Adipocyte (in vitro differentiated cells): ENCODE measurements at places on chromosomes 16 and 17.

DNA sequence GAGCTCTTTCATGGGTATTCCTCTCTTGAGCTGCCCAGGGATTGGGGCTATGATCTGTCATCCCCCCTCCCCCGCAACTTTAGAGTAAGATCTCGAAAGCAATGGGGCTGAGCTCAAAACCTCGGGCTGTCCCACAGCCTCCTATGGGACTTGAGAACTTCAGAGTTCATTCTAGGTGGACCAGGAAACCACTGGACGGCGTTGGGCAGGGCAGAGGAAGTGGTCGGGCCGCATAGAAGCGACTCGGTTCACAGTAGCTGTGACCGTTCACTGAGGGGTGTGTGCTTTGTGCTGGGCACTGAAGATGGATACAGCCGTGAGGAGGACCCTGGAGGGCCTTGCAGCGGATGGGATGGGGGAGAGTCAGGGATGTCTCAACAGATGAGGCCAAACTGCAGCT, 292.0 kb downstream of the CPPED1 start:
- DNase-seq: no peak

- DNase-seq: no peak
Observed at GRCh38 chr17:28970879-28971278, 19.6 kb upstream of the PHF12 start.

GRCh38 chr16:2282262-2282661, 14.3 kb upstream of the RNPS1 start:
- no peak for DNase-seq

- DNase-seq: no peak
Observed at GRCh38 chr16:52680993-52681392, 134.1 kb upstream of the TOX3 start.

GRCh38 chr16:48054881-48055601, 100.8 kb downstream of the ABCC12 start:
- DNase-seq: peak; percentile 83

- DNase-seq: no peak
Observed at GRCh38 chr16:49827805-49828438, 28.0 kb downstream of the ZNF423 start.

GRCh38 chr17:12088035-12088434, 67.4 kb downstream of the MAP2K4 start:
- no peak for DNase-seq

GRCh38 chr17:12062249-12062648, 41.6 kb downstream of the MAP2K4 start:
- DNase-seq: no peak

DNA sequence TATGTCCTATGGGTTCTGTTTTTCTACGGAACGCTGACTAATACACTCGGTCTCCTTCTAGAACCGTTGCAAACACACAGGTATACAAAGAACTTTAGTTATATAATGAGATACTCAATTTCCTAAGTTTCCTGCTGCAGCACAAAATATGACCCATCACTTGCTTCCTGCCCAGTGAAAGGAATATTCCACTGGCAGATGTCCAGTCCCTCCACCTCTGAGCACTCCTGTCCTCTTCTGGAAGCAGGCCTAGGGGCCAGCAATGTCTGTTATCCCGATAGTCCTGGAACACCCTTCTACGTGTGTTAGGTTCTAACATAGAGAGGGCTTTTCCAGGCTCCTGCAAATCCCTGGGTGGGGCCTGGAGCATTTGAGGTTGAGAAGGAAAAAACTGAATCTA, 32.7 kb downstream of the ADAMTS18 start:
- no peak for DNase-seq

DNA sequence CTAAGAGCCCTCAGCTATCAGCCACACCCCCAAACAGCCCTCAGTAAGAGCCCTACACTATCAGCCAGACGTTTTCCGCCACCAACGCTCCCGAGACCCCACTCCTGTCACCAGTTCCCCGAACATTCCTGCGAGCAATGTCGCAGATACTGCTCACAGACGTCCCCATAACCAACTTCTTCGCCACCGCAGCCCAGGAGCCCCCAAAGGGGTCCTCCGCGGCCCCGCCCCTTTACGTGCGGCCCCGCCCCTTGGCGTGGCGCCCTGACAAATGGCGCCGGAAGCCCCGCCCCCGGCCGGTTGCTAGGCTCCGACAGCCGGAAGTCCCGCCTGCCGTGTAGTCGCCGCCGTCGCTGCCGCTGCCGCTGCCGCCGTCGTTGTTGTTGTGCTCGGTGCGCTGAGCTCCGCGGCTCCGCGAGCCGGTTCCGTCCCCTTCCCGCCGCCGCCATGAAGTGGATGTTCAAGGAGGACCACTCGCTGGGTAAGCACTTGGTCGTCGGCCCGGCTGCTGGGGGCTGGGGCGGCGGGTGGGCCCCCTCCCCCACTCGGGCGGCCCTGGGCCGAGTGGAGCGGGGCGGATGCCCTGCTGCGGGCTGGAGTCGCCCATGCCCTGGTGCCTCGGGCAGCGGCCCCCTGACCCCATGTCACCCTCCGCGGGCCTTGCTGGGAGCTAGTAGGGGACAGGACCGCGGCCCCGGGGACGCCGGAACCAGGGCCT, at the start of gene GABARAPL2:
TSS of gene GABARAPL2 (plus strand) at position 340 of the 718 bp plus-strand sequence. CDS start at position 448, 108 bp downstream.
- DNase-seq: peak; percentile 93

- DNase-seq: no peak
Observed at GRCh38 chr17:63689479-63689878, 10.4 kb downstream of the LIMD2 start.

DNA sequence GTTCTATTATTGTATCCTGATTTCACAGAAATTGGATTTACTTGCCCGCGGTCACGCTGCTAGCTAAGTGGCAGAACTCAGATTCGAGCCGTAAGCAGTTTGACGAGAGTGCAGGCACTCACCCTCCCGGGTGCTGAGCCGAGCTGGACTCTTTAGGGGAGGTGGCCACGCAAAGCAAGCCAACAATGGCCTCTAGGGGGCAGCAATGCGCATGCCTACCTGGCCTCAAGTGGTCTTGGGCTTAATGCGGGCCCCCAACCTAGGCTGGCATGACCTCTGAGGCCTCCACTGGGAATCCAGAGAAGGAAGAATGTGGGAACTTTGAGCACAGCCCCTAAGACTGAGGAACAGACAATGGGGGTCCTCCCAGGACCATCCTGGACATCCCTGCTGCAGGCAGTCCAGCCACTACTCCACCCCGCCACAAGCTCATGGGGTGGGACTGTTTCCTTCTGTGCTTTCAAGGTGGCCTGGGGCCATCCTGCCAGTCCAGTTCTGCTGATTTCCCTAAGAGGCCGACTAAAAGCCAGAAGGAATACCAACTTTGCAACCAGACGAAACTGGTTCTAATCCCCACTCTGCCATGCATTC, 276.5 kb downstream of the XYLT1 start:
- DNase-seq: peak; percentile 46

GRCh38 chr16:11759163-11759834, 16.6 kb upstream of the TXNDC11 start:
- DNase-seq: no peak

DNA sequence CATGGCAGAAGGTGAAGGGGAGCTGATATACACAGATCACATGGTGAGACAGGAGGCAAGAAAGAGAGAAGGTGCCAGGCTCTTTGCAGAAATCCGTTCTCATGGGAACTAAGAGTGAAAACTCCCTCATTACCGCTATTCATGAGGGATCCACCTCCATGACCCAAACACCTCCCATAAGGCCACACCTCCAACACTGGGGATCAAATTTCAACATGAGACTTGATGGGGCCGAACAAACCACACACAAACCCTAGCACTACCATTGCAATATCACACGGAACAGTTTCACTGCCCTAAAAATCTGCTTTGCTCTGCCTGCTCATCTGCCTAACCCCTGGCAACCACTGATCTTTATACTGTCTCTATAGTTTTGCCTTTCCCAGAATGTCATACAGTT, 34.8 kb downstream of the C17orf67 start:
- DNase-seq: no peak

DNA sequence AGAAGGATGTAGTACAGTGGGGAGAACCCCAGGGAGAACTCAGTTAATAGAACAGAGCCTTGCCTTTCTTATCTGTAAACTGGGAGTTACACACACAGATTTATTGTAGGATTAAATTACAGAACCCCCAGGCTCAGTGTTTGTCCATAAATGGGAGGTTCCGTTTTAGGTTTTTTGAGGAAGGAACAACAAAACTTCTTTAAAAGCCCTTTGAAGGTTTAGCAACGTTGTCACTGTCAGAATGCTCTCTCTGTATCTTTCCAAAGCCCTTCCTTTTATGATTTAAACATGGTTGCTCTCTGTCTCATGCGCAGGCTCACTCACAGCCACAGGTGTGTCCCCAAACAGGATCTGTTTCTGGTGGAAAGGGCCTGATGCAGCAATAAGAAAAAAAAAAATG, 9.4 kb upstream of the GNA13 start:
- no peak for DNase-seq

- no peak for DNase-seq
Observed at GRCh38 chr17:50076591-50077235, 18.4 kb upstream of the PDK2 start.

- DNase-seq: no peak
Observed at GRCh38 chr17:37429453-37429852, 22.8 kb downstream of the TADA2A start.

- no peak for DNase-seq
Observed at GRCh38 chr17:29659155-29659554, 36.4 kb upstream of the CORO6 start.

DNA sequence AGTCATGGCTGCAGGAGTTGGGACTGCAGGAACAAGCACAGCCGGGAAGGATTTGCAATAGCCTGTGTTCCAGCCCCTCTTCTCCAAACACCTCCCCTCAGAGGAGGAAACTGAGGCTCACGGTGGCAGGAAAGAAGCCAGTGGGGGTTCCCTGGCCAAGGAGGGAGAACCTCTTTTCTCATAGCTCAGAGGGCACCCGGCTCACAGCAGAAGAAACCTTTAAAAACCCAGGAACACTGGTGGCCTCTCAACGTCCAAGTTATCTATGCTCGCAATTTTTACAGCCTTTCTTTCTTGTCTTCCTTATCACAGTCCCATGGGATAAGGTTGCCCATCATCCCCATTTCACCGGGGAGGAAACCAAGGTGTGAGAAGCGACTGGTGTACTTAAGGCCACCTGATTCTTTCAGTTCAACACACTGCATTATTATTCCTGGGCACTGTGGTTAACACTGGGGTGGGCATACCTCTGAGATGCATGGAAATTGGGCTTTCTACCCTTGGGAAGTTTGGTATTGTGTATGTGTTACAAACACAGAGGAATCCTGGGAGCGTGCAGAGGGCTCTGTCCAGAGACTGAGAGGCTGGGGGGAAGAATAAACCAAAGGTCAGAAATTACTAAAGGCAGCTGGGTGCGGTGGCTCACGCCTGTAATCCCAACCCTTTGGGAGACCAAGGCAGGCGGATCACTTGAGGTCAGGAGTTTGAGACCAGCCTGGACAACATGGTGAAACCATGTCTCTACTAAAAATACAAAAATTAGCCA, 791 bp upstream of the ZNF629 start:
- DNase-seq: no peak

- DNase-seq: no peak
Observed at GRCh38 chr17:79006046-79006445, 3.5 kb downstream of the CANT1 start.

DNA sequence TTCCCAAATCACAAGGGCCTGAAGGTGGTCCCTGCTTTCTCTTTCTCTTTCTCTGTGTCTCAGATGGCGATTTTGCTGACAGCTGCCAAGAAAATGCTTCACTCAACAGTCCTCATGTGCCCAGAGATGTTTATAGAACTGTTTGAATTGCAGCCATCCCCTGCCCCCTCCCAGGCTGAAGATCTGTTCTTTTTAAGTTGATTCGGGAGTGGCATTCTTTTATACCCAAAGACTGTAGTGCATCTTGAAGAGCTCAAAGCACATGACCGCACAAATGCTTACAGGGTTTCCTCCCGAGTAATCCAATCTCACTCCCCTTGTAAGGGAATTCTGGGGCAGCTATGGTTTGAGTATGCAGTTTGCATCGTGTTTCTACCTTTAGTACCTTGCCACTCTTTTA, 75.7 kb downstream of the SEC14L1 start:
- no peak for DNase-seq

DNA sequence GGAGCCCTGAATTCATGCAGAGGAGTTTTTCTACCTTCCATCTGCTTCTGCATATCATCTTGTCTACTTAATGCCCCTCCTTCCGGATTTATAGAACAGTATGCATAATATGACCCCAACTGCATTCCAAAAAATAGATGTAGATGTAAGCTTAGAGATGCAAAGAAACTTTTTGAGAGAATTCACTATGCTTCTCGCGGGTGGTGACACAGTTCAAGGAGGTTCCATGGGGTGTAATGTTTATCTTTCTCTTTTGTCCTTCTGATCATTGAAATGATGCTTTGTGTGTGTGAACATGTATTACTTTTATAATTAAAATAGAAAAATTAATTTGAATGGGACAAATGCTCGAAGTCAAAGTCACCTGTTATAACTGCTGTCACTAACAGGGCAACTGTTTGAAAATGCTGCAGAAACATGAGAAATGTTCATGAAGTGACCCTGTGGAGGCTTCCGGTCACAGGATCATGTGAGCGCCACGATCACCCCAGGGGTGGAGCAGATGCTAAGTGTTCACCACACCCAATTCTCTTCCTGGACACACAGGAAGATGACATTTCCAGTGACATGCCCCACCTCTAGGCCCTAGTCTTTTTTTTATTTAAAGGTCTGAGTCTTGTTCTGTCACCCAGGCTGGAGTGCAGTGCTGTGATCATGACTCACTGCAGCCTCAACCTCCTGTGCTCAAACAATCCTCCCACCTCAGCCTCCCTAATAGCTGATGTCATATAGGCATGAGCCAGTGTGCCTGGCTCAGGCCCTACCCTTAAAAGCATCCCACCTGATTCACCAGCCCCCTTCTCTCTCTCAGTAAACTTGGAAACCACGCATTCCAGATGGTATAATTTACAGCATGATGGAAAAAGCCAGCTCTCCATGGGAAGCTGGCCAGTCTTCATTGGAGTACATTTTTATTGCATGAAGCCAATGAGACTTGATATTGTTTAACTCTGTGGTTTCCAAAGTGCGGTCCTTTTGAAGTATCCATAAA, 21.0 kb upstream of the AGRP start:
- no peak for DNase-seq

DNA sequence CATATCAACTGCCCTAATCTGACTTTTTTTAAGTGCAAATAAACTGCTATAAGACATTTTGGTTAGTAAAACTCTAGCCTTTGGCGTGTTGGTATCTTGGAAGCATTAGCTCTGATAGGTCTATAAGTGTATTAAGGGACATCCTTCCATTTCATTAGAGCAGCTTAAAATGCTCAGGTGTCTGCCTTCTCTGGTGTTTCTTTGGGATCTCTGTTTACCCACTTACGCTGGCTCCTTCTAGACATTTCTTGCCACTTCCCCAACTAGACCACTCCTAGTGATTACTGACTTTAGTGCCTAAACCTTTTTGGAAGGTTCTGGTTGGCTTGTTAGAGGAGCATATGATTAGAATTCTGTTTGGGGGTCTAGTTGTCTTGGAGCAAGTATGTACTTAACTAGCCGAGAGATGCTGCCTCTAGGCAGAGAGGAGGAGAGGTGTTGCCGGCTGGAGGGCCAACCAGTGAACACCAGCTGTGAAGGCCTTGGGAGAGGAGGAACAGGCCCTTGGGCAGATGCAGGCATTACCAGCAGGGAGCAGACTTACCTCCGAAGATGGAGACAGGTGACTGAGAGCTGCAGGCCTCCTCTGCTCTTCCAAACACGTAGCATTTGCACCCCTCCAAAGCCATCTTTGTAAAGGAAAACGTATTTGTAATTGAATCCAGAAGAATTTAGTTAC, 15.2 kb upstream of the CLEC18C start:
- DNase-seq: no peak
